ENCODE measurements at places on chromosomes 16 and 17. TPM values are rescaled to one million over a fixed set of nuclear protein-coding genes. Genes with fewer than 3 reads are reported as not detected.

SPAG9 gene
- 53.1 TPM for total RNA-seq

ABCC6 gene
- total RNA-seq = 0.10 TPM

EVPLL gene
- total RNA-seq = not detected

MEIOC gene
- 0.35 TPM for total RNA-seq

TPSAB1 gene
- total RNA-seq = not detected

CD7 gene
- total RNA-seq = not detected

C16orf74 gene
- total RNA-seq = 22.8 TPM

WNT9B gene
- total RNA-seq = not detected

RNF222 gene
- total RNA-seq = not detected

GAS2L2 gene
- not detected for total RNA-seq

CA5A gene
- not detected for total RNA-seq

TSPAN10 gene
- total RNA-seq = 0.18 TPM

CSH2 gene
- not detected for total RNA-seq

KRT17 gene
- total RNA-seq = not detected

IKZF3 gene
- not detected for total RNA-seq

LDHD gene
- 0.12 TPM for total RNA-seq

VAT1L gene
- 6.4 TPM for total RNA-seq

ITGAL gene
- not detected for total RNA-seq

ITGAD gene
- total RNA-seq = not detected

RGS11 gene
- total RNA-seq = 3.9 TPM
